ENCODE measurements at places on chromosomes 1 and 21.

- no peak for DNase-seq
Observed at GRCh38 chr1:93690921-93691789, 9.5 kb upstream of the BCAR3 start.

- no peak for DNase-seq
Observed at GRCh38 chr1:69671363-69672010, 103.8 kb downstream of the LRRC7 start.

DNA sequence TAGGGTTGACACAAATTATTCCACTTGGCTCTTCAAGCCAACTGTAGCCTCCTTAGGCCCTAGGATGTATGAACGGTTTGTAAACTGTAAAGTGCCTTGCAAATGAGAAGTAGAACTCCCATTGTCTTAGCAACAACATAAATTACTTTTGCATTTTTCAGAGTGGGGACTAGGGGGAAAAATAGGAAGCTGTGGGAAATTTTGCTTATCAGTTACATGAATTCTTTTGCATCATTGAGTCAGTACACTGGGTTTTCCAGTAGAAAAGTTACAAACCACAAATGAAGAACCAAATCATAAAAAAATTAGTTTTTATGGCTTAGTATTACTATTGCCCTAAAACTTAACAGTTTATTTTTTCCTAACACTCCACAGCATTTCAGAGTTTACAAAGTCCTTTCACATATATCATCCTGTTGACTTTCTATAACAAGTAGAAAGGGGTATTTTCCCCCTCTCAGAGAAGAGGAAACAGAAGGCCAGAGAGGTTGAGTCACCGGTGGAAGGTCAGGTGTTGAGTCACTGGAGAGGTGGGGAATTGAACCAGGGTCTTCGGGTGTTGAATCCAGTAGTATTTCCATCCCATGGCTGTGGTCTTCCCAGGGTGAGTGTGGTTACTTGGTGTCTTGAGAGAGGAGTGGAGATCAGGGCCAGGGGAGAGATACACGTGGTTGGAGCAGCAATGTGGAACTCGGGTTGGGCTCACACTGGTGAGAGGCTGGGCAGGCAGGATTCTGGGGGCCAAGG lies 71.9 kb upstream of the USP24 start:
- DNase-seq, result no peak

- no peak for DNase-seq
Observed at GRCh38 chr1:211677659-211678058, 2.2 kb upstream of the NEK2 start.

GRCh38 chr21:43853851-43854772 lies 10.9 kb upstream of the AGPAT3 start:
- DNase-seq, result no peak

GRCh38 chr1:231770506-231771175 lies 144.1 kb downstream of the DISC1 start:
- no peak for DNase-seq

DNA sequence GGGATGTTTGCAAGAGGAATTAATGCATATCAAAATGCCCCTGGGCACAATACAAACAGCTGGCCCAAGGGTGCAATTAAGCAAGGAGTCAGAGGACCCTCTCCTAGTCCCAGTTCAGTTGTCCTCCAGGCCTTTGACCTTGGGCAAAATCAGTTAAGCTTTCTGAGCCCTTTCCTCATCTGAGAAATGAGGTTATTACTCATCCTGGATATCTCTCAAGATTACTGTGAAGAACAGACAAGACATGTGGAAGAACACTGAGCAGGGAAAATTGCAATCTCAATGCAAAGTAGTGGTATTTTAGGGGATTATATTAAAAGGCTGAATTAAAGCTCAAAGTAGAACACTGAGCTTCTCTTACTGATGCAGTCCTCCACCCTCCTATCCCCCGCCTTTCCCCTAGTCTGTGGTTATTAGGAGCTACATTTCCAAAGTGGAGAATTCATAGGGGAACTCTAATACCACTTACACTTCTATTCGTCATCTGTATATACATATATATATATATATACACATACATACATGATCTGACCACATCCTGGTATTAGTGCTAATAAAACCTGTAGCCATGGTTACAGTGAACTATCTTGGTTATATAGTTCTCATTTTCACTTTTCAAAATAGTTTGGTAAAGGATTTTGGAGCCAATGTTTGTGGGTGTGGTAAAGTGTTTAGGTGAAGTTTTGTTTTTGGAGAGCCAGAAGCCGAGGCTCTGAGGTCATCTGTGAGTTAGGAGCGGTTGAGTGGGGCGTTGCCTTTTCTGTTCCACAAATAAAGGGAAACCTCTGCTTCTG lies 18.1 kb downstream of the KIAA0040 start:
- peak; percentile 39 for DNase-seq

- DNase-seq, result no peak
Observed at GRCh38 chr21:45724345-45724961, 80.9 kb downstream of the PCBP3 start.

DNA sequence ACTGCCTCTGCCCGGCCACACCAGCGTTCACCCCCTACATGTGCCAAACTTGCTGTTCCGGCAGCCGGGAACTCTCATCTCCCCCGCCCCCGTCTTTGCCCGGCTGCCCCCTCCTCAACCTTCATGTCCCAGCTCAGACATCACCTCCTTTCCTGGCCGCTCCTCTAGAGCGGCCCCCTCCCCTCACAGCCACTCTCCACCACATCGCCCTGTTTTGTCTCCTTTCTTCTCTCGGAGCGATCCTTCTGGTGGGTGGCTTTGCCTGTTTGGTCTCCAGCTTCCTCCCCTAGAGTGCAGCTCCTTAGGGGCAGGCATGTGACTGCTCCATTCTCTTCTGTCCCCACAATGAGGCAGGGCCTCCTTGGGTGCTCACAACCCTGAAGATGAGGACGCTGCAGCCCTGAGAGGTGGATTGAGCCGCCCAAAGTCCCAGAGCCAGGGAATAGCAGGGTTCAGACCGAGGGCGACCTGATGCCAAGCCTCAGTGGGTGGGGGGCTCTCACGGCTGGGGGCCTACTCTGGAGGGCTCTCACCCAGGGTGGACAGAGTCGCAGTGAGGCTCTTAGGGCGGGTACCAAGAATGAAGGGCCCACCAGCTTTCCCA lies 44.9 kb upstream of the ECE1 start:
- DNase-seq, result no peak

DNA sequence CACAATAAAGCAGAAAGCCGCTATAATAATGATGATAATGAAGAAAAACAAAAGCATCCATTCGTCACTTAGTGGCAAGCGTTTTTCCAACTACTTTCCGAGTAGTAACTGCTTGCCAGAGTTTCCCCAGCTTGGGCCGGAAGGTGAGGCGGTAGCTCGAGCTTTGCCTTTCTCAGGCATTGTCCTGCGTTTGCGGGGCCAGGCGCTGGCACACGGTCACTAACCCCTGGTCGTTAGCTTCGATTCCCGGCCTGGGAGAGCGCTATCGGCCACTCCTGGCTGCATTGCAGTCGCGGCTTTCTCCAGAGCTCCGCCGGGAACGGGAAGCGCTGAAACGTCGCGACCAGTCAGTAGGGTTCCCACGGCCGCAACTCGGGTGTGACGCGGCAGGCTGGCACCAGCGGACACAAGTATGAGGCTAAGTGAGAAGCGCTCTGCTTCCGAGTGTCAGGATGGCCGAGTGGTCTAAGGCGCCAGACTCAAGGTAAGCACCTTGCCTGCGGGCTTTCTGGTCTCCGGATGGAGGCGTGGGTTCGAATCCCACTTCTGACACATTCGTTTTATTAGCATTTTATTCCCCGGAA lies 14.6 kb upstream of the ZNF692 start:
- DNase-seq, result peak; percentile 94

DNA sequence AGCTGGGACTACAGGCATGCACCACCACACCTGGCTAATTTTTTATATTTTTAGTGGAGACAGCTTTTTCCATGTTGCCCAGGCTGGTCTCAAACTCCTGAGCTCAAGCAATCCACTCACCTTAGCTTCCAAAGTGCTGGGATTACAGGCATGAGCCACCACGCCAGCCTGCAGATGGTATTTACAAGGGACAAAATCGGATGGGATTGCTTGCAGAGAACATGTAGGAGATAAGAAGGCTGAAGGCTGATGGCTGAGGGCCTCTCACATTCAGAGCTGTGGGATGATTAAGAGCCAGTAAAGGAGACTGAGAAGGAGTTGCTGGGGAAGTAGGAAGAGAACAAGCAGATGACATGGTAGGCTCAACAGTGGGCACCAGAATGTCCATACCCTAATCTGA lies 24.0 kb upstream of the QSOX1 start:
- DNase-seq, result no peak

- DNase-seq, result no peak
Observed at GRCh38 chr21:37429356-37429755, 62.8 kb downstream of the DYRK1A start.

DNA sequence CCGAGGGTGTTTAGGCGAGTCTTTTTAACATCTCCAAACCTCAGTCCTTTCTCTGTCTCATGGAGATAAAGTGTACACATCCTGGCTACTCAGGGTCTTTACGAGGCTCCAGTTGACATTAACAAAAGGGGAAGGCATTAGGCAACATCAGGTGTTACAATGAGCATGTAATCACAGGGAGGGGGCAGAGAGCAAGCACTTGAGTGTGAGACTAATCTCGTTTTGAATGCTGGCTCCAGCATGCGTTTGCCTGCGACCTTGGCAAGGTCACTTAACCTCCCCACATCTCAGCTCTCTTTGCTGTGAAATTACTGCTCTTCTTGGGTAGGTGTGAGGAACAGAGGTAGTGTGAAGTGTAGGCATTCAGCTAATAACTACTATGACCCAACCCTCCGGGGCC lies 3.1 kb downstream of the TNNT2 start:
- DNase-seq, result no peak

DNA sequence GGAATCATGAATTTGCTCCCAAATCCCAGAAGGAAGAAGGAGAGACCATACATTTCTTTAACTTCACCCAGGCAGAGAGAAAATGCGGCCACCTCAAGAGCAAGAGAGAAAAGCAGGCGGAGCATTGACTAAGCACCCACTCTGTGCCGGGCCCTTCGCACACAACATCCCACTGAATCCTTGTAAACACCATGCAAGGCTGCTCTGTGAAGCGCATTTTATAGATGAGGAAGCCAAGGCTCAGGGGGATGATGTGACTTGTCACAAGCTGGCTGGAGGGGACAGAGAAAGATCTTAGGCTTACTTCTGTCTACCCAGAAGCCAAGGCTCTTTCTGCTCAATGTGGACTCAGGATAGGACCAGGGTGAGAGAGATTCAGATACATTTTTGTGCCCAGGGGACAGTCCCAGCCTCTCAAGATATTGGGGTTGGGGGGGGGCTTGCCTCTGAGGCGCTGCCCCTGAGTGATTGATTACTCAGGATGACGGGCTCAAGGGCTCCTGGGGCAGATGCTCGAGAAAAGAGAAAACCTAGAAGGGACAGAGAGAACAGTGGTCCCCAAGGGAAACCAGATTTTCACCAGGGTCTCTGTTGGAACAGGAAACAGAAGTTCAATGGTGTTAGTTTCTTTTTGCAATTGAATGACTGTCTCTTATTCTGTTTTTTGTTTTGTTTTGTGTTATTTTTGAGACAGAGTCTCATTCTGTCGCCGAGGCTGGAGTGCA lies 19.5 kb downstream of the PADI2 start:
- DNase-seq, result no peak

DNA sequence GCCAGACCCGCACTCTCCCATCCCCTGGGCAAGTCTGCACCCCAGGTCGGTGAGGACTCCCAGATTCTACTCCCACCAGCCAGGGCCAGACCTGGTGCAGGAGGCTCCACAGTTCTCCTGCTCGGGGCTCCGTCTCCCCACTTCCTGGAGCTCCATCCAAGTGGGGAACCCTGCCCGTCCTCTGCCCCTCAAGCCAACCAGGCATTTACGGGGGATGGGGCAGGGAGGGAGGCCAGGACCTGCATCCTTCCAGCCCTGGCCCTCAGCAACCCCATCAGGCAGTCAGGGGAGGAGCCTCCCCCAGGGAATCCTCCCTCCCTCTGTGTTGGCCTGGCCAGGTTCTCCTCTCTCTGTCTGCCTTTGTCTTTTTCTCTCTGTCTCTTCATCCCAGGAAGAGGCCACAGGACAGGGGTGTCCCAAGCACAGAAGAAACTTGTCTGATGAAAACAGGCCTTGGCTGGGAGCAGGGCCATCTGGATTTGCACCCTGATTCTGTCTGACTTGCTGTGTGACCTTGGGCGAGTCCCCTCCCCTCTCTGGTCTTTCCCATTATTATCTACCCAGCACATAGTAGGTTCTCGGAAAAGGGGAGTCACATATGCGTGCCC lies 18.5 kb upstream of the EPHA2 start:
- DNase-seq, result no peak

All from CD4-positive, alpha-beta T cell treated with Interleukin-10 for 1 hour (primary cell).